Effector memory CD8-positive, alpha-beta T cell (primary cell): ENCODE measurements at places on chromosomes 16 and 17.

DNA sequence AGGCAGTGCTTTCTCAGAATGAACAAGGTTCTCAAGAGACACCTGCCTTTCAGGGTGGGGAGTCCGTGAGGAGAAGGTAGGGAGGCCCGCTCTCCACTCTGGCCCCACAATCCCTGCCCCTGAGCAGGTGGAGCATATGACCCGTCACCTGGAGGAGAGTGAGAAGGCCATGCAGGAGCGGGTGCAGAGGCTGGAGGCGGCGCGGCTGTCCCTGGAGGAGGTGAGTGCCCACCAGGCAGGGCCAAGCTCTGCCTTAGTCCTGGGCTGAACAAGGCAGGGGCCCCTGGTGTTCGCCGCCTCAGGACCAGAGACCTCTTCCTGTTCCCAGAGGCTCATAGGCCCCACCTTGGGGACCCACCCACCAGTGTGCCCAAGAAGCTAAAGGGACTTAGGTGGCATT, 2.5 kb upstream of the RAC3 start:
- no peak for DNase-seq

GRCh38 chr17:74499992-74500391, 31.3 kb downstream of the CD300LB start:
- DNase-seq = no peak

DNA sequence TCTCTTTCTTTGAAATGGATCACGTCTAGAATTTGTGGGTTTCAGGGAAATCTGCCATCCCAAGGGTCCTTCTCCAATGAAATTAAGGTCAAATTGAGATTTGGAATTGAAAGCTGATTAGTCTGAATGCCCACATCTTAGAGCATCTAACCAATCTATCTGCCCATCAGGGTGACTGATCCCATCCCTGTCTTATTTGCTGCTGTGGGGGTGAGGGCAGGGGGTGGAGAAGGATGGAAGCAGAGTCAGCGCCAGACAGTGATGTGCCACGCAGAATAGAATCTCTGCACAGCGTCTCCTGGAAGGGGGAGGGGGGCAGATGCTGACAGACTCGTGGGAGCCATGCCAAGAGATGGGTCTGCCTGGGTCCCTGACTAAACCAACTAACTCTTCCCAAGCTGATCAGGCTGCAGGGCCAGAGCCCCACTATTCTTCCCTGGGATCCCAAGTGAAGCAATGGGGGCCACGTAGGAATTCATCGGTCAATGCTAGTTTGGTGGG, 32.1 kb downstream of the CDK5RAP3 start:
- DNase-seq = no peak

GRCh38 chr16:88953003-88953690, 23.9 kb downstream of the CBFA2T3 start:
- no peak for DNase-seq

DNA sequence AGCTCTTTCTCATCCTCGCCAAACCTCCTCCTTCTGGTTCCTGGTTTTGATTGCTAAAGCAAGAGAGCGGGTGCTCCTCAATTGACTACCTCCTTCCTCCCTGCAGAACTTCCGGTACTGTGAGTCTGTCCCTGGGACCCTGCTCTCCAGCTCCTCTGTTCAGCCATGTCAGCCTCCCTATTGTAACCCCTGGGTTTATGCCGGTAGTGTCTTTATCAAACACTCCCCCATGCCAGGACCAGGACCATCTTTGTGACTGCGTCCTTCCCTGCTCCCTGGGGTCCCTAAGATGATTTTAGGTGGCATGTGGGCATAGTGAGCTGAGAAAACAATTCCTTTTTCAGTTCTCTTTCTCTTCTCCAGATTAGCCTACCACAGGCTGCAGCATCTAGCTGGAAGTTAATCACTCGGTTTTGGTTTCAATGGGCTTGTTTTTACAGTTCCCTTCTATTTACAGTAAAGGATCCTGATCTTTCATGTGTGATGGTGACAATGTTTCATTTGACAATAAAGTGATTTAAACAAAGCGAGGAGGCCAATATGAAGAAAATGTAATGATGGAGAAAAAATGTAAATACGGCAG, 27.7 kb upstream of the IL21R start:
- DNase-seq = no peak

- no peak for DNase-seq
Measured at GRCh38 chr17:5122586-5123342, 6.9 kb downstream of the USP6 start.

DNA sequence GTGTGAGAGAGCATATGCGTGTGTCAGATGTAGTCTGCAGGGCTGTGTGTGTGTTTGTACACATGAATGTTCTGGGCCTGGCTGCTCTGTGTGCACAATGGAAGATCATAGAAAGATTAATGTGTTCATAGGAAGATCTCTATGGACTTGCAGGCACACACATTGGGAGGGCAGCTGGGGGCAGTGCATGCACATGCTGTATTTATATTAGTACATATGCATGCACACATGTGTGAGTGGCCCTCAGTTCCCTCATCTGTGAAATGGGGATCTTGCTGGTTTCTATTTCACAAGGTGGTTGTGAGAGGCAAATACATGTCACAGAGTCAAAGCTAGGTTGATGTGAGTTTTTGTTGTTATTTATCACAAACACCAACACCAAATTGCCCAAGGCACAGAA, 2.1 kb downstream of the CA7 start:
- no peak for DNase-seq

- no peak for DNase-seq
Measured at GRCh38 chr17:50565402-50566350, 5.2 kb downstream of the CACNA1G start.

DNA sequence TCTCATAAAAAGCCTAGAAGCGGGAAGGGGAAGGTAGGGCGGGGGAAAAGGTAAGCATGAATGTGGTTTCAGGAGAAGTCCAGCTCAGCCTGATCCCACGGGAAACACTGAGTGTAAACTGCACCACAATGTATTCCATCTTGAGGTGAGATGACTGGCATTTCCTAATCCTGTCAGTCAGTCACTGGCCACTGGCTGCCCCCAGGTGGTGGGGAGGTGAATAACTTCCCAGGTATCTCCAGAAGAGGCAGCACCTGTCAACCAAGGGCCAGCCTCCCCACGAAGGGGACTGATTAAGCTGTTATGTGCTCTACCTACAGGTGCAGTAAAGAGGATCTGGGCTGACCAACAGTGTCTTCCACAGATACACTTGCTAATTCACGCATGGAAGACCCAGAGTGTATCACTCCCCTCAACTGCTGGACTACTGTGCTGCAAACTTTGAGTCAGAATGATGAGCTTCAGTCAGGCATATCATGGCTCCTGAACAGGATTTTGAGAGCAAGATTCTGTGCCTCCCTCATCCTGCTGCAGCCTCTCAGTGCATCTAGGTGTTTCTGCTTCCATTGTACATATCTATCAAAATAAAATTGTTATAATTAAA, 108.5 kb upstream of the CCL2 start:
- peak; percentile 23 for DNase-seq

DNA sequence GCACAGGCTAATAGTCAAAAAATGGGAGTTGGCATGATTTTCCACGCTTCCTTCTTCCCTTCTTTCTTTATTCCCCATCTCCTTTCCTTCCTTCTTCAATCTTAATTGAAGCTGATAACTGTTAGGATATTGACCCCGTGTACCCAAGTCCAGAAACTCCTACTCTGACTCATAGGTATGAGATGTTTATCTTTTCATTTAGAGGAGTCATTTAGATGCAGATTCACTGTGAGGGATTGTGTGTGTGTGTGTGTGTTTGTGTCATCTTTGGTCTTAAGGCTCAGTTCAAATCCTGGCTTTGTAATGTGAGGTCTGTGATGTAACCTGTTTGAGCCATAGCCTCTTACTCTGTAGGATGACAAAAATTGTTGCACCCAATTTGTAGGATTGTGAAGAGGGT, 332.0 kb upstream of the MAF start:
- no peak for DNase-seq

GRCh38 chr17:7403727-7403976, 245 bp downstream of the TMEM256 start:
- no peak for DNase-seq

GRCh38 chr16:65773301-65773874, 593.1 kb upstream of the CDH5 start:
- no peak for DNase-seq

- DNase-seq = peak; percentile 19
Measured at GRCh38 chr17:49843774-49844350, 4.0 kb downstream of the TAC4 start.

- DNase-seq = no peak
Measured at GRCh38 chr16:68355447-68356248, 44.8 kb downstream of the PRMT7 start.

DNA sequence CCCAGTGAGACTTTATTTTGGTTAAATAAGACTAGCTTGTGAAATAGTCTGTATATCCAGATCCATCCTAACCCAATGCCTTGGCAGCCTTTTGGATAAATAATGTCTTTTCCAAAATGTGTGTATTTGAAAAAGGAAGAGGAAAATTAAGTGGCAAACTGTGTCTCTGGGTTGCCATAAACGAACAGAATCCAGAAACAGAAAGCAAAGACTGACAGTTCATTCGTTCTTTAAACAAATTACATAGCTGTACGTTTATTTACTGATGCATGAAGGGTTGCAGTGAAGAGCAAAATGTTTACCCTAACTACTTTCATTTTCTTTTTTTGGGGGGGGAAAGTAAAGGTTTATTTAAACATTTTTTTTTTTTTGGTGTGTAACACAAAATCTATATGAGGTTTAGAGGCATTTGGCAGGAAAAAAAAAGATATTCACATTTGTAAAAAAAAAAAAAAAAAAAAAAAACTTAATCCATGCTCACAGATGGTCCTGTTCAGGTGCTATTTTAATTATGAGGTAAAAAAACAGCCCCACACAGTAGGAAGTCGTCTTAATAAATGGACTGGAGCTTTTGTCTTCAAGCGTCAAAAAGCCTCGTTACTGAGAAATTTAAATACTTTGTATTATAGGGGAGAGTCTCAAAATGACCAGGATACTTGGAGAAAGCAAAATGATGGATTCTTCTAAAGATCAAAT, 245.9 kb downstream of the FTO start:
- DNase-seq = no peak

GRCh38 chr17:18064053-18064452, 23.7 kb upstream of the DRG2 start:
- DNase-seq = no peak

DNA sequence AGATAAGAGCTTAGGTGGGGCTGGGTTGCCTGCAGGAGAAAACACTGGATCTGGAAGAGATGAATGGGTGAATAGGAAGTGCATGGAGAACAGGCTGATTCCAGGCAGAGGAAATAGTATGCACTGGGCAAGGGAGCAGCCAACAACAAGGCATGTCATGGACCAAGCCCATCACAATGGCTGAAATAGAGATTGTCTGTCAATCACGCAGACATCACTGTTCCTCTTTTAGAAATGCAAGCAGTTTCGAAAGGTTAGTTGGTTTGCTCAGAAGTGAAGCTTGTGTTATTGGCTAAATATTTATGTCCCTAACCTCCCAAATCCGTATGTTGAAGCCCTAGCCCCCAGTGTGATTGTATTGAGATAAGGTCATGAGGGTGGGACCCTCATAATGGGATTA, 621.7 kb upstream of the CDH11 start:
- no peak for DNase-seq

DNA sequence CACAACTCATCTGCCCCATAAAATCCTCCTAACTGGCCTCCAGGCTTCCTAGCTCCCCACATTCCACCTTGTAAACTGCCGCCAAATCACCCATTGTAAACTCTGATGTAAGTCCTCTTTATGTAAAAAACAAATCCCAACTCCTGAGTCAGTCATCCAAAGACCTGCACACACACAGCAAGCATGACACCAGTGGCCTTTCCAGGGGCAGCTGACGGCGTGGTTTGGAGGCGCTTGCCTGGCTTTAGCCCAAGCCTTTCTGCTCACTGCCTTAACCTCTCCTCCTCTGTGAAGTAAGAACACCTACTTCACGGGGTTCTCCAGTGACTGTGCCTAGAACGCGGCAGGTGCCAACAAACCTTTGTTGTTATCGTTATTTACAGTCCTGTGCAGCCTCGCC, 14.0 kb downstream of the UBE2O start:
- DNase-seq = no peak

GRCh38 chr17:40341808-40342503, 22.6 kb downstream of the GJD3 start:
- no peak for DNase-seq

DNA sequence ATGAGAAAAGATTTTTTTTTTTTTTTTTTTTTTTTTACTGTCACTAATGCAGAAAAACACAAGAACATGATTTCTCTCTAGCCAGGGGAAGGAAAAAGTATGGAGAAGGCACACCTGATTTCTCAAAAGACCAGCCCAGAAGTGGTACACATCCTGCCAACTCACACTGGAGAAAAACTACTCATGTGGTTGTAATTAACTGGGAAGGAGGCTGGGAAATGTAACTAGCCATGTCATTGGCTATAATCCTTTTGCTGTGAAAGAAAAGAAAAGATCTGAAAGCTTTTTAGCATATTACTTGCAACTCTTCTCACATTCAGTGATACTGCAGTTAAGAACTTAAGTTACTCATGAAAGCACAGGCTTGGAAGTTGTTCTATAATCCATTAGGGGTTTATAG, 195.9 kb upstream of the PMFBP1 start:
- DNase-seq = no peak

- peak; percentile 15 for DNase-seq
Measured at GRCh38 chr16:50509521-50510341, 38.5 kb upstream of the NKD1 start.

DNA sequence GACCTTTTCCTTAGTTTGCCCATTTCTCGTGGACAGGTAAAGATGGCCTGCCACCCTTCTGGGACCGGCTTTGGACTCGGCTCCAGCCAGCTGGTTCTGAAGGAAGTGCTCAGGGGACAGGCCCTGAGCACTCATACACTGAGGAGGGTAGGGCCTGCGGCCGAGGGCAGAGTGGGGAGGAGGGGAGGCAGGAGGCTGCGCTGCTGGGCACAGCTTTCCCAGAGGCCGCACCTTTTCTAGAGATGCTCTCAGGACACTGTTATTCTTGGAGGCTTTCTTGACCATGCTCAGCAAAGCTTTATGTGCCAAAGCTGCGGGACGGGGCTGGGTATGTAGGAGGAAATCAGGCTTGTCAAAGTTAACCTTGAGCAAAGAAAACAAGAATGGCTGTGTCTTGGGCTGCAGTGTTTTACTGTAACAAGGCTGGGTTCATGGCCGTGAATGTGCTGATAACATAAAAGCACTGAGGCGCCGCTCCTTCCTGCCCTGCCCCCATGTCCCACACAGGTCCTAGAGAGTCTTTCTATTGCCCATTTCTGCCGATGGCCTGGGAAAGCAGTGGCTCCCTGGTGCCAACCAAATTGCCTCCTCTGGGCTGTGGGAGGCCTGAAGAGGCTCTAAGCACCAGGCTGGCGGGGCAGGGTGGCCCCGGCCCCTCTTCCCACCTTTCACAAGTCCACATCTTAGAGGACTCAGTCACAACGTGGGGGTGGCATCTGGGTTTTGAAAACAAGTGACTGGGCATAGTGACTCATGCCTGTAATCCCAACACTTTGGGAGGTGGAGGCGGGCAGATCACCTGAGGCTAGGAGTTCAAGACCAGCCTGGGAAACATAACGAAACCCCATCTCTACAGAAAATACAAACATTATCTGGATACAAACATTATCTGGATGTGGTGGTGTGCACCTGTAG, 22.3 kb upstream of the TIMP2 start:
- no peak for DNase-seq
